ENCODE measurements at places on chromosomes 3 and 15.
A peak's percentile ranks its signal among the peaks of the same experiment; 100 is the strongest.

DNA sequence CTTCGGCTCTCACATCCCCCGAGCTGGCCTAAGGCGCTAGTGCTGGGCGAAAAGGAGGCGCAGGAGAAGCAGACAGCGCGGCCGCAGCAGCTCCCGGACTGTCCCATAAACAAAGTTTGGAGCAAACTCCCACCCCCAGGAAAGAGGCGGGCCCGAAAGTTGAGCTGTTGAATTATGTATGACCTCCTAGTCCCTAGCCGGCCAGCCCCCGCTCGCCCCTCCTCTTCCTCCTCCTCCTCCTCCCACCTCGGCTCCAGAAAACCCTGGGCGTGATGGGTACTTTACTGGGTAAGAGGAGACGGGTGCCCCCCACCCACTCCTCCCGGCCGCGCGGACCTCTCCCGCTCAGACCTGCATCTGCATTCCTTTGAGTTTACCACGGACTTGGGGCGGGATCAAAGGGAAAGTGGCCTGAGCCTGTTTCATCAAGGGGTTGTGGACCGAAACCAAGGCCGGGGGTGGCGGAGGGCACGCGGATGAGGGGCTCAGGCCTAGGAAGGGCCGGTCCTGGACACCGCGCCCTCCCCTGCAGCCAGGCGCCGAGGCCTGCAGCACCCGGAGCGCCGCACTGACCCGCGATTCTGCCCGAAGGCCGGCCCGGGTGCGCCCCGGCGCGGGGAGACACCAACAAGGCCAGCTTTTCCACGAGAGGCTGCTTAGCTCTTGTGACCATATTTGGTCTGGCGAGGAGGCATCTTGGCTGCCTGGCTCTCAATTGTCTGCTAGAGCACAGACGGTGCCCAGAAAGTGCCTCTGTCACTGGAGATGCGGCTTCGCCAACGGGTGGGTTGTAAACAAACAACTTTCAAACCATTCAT lies at the start of gene WWTR1:
Gene WWTR1 (minus strand): TSS at position 100 of the 818 bp plus-strand sequence. CDS start 719 bp downstream, outside the sequence.
- DNase-seq: peak; percentile 94

DNA sequence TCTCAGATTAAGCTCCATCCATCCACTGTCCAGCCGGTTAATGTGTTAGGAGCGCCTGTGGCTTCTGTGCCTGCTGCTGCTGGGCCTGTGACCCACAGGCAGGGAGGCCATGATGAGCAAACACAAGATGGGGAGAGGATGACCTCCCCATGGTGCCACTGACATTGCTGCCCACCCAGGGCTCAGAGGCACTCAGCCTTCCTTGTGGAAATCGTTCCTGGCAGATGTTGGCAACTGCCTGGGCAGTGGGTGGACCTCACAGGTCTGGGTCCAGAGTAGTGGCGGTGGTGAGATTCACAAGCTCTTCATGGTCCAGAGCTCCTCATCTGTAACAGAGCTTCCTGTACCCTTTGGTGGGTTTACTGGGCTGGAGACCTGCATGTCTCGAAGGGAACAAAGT lies 38.6 kb downstream of the SCN5A start:
- no peak for DNase-seq

- DNase-seq: no peak
Measured at GRCh38 chr3:41819236-41819635, 142.7 kb downstream of the ULK4 start.

GRCh38 chr3:191345334-191345733 lies 15.0 kb upstream of the UTS2B start:
- no peak for DNase-seq

DNA sequence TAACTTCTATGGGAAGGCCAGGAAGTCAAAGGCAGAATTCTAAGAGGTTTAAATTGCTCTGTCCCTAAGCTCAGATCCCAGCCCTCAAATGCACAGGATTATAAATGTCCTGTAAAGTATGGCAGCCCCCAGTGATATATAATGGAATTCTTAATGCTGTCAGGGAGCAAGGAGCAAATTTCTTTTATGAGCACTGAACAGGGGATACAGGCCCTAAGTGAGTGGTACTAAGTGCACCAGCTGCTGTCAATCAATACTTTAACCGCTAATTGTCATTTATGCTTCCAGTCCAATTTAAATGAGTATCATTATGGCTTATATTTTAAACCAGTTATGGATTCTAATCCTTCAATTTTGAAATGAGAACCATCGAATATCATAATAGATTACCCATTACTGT lies 4.7 kb downstream of the SLC9A9 start:
- no peak for DNase-seq
